PC-9 (cell line): ENCODE measurements at places on chromosomes 1 and 21. TPM values are rescaled to one million over a fixed set of nuclear protein-coding genes. Genes with fewer than 3 reads are reported as not detected.

TFB2M gene
- total RNA-seq = 16.2 and 17.8 TPM in 2 replicates

PDZK1 gene
- total RNA-seq = 2.7 and 3.4 TPM in 2 replicates

RGS4 gene
- not detected in 2 replicates for total RNA-seq

WRAP73 gene
- total RNA-seq = 23.8 and 25.5 TPM in 2 replicates

CD1B gene
- not detected in 2 replicates for total RNA-seq

SYCP1 gene
- total RNA-seq = not detected in 2 replicates

KIF21B gene
- total RNA-seq = 1.9 and 3.7 TPM in 2 replicates

CA6 gene
- not detected in 2 replicates for total RNA-seq

LYPD8 gene
- total RNA-seq = 0.74 and 1.4 TPM in 2 replicates

TRAF5 gene
- total RNA-seq = 8.1 and 10.9 TPM in 2 replicates
